Amniotic stem cell (primary cell): ENCODE measurements at places on chromosomes 3 and 15.

- DNase-seq, result no peak
Observed at GRCh38 chr3:46918202-46918601, 40.7 kb downstream of the PTH1R start.

DNA sequence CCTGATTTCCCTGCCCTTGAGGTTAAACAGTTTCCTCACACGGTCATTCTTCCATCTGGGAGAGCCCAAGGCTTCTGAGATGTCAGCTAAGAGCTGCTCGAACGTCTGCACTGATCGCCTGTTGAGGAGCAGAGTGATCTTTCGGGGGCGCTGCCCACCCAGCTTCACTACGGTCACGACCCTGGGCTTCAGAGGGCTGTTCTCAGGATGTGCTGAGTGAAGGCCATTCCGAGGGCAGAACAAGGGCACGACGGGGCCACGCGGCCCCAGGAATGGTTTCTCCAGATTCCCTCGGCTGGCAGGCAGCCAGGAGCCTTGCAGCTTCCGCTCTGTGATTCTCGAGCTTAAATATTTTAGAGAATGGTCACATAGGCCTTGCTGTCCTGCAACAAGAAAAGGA lies 25.7 kb downstream of the DCLK3 start:
- no peak for DNase-seq

GRCh38 chr15:101172501-101173071 lies 79.3 kb downstream of the CHSY1 start:
- DNase-seq, result no peak

DNA sequence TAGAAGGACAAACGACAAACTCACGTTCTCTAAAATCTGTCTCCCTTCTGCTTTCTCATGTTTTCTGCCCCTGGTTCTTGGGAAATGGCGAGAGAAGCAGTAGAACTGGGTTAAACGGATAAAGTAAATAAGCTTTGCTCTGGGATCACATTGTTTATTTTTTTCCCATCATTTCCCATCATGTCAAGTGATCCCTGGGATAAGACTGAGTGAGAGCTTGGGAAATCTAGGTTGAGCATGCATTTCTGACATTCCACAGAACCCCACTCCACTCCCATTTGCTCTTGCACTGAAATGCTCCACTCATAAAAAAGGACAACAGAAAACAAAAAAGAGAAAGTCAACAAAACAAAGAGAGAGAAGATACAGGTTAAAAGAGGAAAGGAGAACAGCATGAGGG lies 69.1 kb downstream of the SEMA6D start:
- DNase-seq, result no peak

DNA sequence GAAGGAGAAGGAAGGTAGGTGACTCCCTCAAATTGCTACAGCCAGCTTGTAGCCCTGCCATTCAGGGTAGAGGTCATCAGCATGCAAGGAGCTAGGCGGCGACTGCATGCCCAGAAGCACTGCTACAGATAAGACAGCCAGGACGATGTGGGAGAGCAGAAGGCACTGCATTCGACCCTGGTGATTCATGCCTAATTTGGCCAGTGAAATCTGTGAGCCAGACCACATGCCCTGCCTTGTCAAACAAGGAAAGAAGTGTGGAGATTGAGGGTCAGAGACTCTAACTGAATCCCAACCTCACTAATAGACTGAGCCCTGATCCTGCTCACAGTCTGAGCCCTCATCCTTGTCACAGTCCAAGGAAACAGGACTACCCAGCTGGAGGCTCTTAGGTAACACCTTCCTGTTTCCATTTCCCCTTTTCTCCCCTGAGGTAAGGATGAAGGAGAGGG lies 86.6 kb downstream of the LINGO1 start:
- DNase-seq, result peak; percentile 31
